AG20443 (cell line): ENCODE measurements at places on chromosomes 5 and 9.

DNA sequence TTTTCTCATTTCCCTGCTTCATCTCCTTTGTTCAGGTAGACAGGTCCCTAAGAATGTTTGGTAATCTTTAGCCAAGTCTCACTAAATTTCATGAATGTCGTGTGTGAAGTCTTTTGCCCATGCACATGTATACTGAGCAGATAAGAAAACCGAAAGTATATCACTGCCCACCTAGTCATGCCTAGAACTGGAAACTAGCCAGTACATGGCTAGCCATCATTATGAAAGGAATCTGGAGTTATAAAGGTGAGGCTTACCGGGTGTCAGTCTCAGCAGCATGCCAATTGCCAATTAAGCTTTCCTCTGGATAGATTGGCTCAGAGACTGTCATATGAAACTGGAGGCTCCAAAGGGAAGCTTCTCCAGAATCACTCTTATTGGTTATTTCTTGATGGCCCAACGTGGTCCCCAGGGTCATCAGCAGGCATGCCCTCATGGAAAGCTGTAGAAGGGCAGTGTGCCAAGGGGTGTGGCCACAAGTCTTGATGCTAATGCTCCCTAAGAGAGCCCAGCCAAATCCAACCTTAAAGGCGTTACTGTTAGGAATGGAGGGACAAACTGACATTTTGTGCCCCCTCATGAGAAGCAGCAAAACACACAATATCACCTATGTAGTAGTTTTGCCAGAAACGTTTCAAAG lies 307.3 kb upstream of the PIK3R1 start:
- no peak for DNase-seq

- DNase-seq: peak; percentile 81
Observed at GRCh38 chr9:125805057-125805456, 57.9 kb downstream of the PBX3 start.

DNA sequence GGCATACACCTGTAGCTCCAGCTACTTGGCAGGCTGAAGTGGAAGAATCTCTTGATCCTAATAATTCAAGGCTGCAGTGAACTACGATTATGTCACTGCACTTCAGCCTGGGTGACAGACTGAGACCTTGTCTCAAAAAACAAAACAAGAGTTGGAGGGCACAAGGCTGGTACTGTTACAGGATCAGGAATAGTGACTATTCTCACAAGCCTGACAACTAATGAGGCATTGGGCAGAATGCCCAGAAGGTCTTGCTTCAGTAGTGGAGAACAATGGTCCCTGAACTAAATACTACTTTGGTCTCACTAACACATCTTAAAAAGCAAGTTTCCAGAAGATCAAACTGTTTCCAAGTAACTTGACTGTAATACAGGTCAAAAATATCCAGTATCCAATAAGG lies 182.9 kb upstream of the RFX3 start:
- DNase-seq: no peak

GRCh38 chr5:168366116-168366515 lies 74.7 kb downstream of the WWC1 start:
- peak; percentile 66 for DNase-seq

DNA sequence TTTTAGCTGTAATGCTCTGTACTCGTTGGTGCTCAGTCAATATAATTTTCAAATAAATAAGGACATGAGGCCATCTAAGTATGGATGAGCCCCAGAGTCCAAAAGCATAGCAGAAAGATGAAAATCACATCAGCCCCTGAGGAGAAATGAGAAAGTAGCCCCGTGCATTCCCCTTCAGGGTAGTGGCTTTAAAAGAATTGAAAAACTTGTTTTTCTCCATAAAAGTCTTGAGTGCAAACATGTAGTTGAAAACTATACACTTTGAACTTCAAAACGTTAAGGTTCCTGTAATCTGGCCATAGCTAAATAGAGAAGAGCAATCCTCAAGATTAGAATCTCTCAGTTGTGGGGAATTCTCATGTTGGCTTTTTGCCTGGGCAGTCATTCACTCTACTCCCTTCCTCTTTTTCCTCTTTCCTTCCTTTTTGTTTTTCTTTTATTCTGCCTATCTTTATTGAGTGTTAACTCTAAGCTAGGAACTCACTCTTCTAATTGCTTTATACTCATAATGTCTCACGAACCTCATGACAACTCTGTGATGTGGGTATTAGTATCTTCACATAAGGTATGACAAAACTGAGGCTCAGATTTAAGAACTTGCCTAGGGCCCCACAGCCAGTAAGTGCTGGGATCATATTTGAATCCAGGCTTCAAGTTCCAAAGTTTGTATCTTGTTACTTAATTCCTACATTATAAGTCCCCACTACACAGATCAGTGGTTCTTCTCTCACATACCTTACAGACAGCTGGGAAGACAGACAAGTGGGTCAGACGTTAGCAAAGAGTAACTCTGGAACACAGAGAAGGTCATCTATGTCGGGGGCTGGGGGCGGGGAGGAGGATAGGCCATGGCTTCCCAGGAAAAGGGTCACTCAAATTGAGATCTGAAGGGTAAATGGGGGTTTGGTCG lies 46.4 kb upstream of the ABCA1 start:
- DNase-seq: no peak

DNA sequence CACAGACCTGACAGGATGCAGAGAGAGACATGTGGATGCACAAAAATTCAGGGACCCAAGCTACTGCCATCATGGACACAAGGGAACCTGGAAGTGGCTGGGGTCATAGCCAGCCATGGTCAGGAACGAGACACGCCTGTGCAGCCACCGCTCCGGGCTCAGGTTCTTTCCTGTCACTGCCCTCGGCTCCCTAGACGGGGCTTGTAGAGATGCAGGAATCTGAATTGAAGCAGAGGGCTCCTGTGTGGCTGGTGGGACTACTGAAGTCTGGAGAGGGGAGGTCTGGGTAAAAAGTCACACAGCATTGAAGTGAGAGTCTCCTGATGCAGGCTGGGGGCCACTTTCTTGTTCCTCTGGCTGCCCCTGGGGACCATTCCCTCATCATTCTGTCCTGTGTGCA lies 32.3 kb upstream of the PTGS1 start:
- no peak for DNase-seq

- DNase-seq: peak; percentile 23
Observed at GRCh38 chr9:20538956-20539355, 83.3 kb downstream of the MLLT3 start.

- peak; percentile 46 for DNase-seq
Observed at GRCh38 chr9:107740088-107740980, 250.8 kb upstream of the KLF4 start.

- DNase-seq: no peak
Observed at GRCh38 chr9:88880199-88880598, 111.1 kb upstream of the S1PR3 start.

GRCh38 chr5:146425023-146425422 lies 22.1 kb upstream of the TCERG1 start:
- DNase-seq: no peak

DNA sequence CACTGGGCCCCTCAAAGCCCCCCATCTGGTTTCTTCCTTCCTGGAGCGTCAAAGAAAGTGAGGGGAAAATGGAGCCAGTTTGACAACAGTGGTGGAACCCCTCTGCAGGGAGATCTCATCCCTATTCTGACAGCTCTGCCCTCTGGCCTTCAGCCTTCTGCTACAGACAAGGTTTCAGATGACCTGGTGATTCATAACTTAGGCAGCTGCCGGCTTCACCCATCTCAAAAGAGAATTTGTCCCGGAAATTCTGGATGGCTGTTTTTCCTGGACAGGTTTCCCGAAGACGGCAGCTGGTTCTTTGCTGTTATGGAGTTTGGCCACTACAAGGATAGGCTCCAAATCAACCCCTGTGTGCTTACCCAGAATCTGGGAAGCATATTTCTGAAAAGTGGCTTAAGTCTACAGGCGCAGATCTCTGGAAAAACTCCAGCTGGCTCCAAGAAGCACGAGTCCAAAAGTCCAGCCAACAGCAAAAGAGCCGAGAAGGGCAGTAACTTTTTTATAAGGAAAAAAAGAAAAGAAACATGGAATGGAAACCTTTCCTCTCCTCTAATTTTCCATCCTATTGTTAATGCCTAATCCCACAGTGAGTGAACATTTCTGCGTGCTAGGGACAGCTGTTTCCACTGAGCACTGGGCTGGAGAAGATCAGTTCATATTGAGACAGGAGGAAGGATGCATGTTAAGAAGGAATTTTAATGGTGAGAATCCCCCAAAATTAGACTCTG lies 54.5 kb downstream of the ZNF366 start:
- DNase-seq: peak; percentile 81

- DNase-seq: no peak
Observed at GRCh38 chr5:27241564-27242257, 203.3 kb upstream of the CDH9 start.

- no peak for DNase-seq
Observed at GRCh38 chr5:98217138-98217537, 556.3 kb upstream of the RGMB start.

- no peak for DNase-seq
Observed at GRCh38 chr9:121067640-121068039, 7.1 kb upstream of the CNTRL start.

GRCh38 chr5:110439296-110439695 lies 287.2 kb downstream of the TMEM232 start:
- DNase-seq: no peak

- no peak for DNase-seq
Observed at GRCh38 chr5:59296317-59297264, 596.9 kb downstream of the PDE4D start.

DNA sequence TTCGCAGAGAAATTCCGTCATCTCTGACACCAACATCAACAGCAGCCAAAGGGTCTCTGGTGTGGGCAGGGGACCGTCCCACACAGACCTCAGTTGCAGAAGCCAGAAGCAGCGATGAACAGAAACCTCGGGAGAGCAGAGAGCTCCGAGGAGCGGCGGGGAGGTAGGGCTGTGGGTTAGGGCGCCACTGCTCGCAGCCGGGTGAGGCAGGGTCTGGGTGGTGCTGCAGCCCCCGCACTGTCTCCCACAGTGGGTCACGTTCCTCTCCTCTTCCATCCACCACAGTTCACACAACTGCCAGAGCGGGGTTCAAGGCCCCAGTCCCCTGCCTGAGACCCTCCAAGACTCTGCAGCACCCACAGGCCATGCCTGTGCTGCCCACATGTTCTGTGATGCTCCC lies 99.9 kb downstream of the OLFM1 start:
- no peak for DNase-seq

- no peak for DNase-seq
Observed at GRCh38 chr5:67244345-67244793, 47.8 kb upstream of the CD180 start.

DNA sequence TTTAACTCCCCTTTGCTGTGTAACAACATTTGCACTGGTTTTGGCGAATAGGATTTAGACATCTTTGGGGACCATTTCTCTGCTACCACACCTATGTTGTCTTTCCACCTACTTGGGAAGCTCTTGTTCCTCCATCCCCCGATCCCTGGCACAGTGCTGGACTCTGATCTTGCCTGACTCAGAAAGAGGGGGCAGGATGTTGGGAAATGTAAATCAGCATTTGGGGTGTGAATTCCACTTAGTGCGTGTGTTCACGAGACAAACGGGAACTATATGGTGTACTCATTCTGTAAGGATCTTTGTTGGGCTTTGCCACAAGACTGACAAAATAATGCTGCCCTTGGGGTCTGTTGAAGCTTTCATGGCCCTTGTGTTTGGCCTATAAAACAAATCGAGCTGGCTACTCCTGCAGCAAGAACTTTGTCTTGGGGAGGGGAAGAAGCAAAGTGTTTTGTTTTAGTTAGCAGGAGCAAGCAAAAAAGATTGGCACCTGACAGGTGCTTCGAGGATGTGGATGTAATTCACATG lies 18.5 kb downstream of the TMEM268 start:
- DNase-seq: no peak

- DNase-seq: peak; percentile 98
Observed at GRCh38 chr9:130042885-130043653, at the start of gene FNBP1. Gene FNBP1 (minus strand): TSS chr9:130043189. CDS start chr9:130042975, 214 bp downstream.

- no peak for DNase-seq
Observed at GRCh38 chr9:117191504-117192261, 223.2 kb downstream of the ASTN2 start.

DNA sequence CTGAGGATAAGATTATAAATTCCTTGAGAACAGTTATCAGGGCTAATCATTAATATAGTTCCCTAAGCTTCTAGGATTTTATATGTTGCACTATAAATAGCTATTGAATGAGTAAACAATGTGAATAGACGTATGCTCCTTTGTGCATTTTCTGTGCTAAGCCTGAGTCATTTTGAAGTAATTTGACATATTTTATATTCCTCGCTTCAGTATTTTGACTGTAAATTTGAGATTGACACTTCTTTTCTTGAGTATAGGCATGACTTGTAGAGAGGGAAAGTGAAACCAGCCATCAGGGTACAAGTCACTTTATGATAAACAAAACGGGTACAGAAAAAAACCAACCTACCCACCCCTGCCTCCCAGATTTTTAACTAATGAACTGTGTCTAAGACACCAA lies 367.7 kb upstream of the PRR16 start:
- no peak for DNase-seq

DNA sequence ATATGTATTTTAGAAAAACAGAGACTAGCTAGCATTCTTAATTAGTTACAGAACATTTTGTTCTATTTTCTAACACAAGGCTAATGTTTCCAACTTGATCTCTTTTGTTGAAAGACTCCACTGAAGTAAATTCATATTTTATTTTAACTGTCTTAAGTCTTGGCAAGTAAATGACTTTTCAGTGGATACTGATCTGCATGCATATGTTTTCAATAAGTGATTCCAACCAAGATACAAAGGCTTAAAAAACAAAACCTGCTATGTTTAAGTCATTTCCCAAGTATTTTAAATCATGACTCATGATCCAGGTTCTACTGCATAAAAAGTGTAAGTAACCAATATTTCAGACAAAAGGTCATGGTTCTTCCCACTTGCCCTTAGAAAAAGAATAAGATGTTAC lies 5.7 kb downstream of the CDO1 start:
- no peak for DNase-seq

GRCh38 chr5:118015511-118015910 lies 972.8 kb downstream of the DTWD2 start:
- DNase-seq: no peak

GRCh38 chr5:171596391-171596878 lies 177.0 kb downstream of the FGF18 start:
- peak; percentile 64 for DNase-seq

DNA sequence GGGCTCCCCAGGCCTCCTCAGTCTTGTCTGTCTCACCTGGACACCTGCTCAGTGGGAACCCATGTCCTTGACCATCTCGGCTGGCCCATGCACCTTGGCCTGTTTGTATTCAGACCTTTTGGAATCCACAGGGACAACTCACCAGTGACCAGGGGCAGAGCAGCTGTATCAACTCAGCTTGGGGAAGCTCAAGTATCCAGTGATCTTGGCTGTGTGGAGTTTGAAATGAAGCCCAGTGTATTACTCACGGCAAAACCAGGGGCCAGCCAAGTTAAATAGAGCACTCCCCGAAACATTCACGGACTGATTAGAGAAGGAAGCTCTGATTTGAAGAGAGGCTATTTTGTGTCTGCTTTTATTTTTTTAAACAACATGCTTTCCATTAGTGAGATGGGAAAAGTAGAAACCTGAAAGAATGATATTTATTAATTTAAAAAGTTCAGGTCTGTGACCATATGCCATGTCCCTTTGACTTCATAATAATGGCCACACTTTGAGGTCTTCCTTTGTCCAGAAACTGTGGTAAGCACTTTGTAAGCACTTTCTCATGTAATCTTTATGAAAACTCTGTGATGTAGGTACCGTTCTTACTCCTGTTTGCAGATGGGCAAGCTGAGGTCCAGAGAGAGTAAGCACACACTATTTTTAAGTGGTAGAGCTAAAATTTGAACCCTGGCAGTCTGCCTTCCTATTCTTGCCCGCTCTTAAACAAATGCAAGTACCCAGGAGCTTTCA lies 656.5 kb downstream of the BNC2 start:
- DNase-seq: peak; percentile 92
